Stimulated activated CD8-positive, alpha-beta memory T cell treated with anti-CD3 and anti-CD28 coated beads, Interleukin-7, amount 100 ng/mL, for 24 hours (primary cell): ENCODE measurements at places on chromosomes 6 and 20.

DNA sequence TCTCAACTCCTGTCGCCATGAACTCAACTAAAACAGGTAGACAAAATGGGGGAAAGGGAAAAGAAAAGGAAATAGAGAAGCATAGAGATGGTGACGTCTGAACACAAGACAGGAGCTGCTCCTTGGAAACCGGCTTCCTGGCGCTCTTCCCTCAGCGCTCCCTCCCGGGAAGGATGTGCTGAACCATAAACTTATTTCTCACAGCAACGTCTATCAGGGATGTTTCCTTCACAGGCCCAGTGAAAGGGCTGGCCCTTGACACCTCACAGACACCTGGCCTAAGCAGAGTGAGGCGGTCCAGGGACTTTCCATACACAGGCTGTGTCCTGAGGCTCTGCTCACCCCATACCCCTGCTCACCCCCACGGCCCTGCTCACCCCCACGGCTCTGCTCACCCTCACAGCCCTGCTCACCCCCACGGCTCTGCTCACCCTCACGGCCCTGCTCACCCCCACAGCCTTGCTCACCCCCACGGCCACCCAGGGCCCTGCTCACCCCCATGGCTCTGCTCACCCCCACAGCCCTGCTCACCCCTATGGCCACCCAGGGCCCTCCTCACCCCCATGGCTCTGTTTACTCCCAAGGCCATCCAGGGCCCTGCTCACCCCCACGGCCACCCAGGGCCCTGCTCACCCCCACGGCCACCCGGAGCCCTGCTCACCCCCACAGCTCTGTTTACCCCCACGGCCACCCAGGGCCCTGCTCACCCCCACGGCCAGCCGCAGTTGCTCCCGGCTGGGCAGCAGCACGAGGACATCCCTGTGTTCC is 653 bp downstream of the FRMD1 start:
- no peak for DNase-seq

DNA sequence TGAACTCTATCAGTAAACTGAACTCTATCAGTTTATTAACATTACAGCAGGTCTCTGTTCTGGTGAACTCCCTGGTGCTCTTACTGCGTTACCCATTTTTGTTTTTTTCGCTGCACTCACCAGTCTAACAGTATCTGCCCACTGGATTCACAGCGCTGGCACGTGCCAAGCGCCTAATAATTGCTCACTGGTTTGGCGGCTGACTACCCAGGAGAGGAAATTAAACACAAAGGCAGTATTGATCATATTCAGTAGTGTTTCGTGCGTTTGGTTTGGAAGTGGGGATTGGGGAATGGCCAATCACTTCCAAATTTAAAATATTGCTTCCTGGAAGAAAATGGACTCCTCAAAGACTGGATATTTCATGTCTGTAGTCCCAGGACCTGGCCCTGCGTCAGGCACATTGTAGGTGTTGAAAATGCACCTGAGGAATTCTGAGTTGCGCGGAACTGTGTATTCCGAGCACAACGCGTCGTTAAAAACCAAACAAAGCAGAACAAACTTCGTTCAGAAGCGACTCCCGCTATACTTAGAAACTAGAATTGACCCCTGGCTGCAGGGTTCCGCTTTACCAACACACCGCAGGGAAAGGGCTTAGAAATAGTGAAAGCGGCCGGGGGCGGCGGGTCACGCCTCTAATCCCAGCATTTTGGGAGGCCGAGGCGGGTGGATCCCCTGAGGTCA is 1.1 kb upstream of the RPS12 start:
- DNase-seq = no peak

DNA sequence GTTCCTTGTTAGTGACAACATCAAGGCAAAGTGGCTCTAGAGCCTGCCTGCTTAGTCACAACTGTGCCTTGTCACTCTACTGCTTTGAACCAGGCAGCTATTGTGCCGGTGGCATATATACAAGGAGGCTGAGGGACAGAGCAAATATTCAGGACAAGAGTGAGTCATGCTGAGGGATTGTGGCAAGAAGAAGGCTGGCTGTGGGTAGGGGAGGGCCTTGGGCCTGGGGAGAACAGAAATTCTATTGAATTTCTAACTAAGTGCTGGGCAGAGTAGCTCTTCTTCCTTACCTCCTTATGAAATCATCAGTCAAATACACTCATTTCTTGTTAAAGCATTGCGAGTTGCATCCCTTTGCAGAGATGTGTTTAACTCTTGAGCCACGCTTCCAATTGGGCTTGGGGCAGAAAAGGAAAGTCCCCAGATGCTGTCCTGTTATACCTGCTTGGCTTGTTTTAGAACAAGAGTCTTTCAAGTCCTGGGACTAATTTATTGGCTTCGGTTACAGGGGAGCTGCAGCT is 59.7 kb downstream of the PFDN4 start:
- no peak for DNase-seq

DNA sequence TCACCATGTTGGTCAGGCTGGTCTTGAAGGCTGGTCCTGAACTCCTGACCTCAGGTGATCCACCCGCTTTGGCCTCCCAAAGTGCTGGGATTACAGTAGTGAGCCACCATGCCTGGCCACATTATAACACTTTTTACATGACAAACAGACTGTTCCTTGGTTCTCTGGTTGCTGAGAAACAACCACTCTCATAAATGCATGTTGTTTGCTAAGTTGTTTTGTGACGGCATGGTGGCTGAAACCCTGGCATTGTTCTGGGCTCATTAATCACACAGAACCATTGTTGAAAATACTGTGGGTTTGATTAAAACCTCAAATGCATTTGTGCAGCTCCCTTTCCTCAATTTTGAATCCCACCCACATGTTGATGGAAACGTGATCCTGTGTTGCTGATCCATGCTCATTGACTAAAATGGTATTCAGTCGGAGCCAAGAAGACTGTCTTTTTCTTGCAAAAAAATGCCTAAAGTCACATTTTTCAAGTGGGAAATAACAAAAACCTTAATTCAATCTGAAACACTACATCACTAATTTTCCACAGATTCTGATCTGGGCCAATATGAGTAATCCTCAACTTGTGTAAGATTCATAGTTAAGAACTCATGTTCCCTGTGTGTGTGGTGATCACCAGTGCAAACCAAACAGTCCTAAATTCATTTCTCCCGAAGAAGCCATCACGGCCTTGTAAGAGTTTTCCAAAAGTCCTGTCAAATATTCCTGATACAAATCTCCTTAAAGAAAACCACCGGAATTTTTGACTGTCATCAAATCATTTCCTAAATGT is 132.8 kb downstream of the FNDC1 start:
- DNase-seq = no peak

DNA sequence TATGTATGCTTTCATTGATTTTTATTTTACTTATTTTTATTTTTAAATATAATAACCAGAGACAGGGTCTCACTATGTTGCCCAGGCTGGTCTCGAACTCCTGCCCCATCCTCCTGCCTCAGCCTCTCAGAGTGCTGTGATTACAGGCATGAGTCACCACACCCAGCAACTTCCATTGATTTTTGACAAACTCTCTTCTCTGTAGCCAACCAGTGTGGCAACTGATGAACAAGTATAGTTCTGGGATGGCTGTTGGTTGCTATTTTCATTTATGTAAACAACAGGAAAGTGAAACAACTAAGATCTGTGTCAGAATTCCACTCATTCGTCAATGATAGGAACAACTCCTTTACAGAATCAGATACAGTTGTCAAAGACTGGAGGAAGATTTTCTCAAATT is 356.7 kb upstream of the JARID2 start:
- no peak for DNase-seq

- no peak for DNase-seq
These were observed 3.1 kb upstream of the MAP7 start for GRCh38 chr6:136553166-136553787.

DNA sequence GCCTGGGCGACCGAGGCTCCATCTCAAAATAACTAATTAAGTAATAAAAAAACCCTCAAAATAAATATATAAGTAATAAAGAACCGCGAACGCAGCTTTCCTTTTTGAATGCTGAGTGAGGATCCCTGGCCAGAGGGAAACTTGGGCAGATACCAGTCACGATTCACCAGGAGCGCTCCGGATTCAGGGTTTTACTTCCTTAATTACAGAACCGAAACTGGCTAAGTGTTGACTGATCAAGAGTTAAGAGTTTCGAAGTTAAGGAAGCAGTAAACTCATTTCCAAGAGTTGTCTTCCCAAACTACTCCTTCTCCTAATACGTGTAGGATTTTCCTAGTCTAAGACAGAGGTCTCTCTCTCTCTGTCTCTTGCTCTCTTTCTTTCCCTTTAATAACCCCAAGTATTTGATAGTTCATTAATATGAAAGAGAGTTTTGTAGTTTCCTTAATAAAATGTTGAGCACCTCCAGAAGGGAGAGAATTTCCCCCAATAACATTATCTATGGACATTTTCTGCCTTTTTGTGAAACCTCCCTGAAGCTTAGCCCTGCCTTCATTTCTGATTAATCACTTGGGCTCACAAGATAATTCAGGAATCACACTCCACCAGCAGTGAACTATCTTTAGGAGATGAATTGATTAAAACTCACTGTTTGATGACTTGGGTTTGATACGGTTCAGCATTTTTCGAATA is 61.4 kb upstream of the ZNF217 start:
- no peak for DNase-seq

GRCh38 chr6:150928882-150929281 is 63.4 kb downstream of the MTHFD1L start:
- DNase-seq = no peak

GRCh38 chr6:85662251-85662650 is 19.6 kb upstream of the SYNCRIP start:
- DNase-seq = no peak

- DNase-seq = no peak
These were observed 91.2 kb downstream of the ARID1B start for GRCh38 chr6:156868385-156868784.

DNA sequence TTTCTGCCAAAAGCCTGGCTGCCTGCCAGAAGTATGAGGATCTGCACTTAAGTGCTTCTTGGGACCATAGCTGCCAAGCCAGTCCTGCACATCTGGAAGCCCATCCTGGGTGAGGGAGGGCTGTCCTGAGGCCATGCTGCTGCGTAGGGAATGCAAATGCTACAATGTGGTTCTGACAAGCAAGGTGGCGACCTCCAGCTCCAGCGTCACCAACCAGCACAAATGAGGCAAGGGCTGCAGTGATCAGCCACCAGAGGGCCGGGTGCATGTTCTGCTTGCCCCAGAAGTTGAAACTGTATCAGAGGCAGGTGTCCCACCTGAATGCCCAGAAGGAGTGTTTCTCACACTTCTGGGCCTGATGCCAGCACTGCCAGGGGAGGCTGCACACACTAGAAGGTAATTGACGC is 99.1 kb upstream of the KCNQ5 start:
- DNase-seq = no peak

GRCh38 chr20:1952737-1953530 is 40.9 kb downstream of the PDYN start:
- no peak for DNase-seq

DNA sequence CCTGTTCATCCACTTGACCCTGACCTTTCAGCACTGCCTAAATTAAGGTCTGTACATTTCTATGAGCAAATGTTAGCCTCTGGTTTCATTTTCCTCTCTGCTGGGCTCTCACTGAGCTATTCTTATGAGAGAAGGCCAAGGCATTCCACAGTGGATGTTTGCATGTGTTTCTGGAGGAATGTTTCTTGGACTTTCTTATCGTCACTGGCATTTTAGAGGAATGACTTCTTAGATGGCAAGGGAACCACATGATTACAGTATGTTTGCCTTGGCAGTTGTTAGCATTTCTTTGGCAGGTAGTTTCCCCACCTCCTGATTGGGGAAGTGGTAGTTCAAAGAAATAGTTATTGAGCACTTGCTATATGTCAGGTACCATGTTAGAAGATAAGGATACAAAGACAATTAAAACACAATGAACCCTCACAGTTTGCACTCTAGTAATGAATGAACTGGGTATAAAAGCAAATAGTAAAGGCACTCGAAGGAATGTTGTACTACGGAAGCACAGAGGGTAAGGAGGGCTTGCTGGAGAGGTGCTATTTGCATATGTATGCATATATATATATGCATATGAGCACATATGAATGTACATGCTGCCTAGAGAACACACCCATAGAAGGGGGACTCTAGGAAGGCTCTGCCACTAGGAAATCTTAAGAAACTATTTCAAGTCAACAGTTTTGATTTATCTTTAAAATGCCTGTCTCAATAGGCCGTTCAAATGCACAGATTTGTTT is 307.4 kb downstream of the EYA4 start:
- DNase-seq = no peak

GRCh38 chr20:916125-916799 is at the start of gene ANGPT4:
Gene ANGPT4, minus strand, starts transcription at chr20:916334. Its CDS starts 120 bp downstream, at chr20:916214.
- no peak for DNase-seq

DNA sequence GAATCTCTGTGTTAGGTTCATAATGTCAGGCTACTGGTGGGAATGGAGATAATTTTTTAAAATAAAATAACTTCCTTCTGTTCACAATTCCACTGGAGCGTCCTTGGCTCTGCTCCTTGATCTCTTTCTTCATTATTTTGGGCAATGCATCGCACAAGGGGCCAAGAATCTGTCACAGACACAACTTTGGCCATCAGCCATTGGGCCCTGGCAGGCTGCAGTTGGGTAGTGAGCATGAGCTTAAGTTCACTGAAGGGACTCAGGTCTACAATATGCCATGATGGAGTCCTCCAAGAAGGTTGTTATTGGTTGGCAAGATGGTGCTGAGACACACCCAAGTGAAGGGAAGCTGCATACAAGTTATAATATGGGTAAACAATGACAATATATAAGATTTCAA is 40.0 kb downstream of the CYP39A1 start:
- no peak for DNase-seq

- DNase-seq = no peak
These were observed 191.2 kb upstream of the PDE10A start for GRCh38 chr6:165854061-165854862.
